ENCODE measurements at places on chromosomes 7 and 10.

DNA sequence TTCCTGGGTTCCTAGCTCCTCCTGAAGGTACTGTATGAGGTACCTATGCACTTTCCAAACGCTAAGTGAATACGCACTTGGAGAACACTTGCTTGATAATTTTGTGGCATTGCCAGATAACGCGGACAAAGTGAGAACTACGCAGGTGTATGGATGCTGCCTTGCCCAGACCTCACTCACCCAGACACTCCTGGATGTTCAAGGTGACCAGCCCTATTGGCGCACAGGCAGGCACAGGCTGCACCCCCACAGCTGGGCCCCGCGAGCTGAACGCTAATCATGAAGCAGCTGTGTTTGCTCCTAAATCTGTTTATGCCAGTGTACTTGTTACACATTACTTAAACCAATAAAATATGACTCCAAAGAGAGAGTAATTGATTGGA lies 27.3 kb downstream of the DIP2C start:
- DNase-seq = no peak

DNA sequence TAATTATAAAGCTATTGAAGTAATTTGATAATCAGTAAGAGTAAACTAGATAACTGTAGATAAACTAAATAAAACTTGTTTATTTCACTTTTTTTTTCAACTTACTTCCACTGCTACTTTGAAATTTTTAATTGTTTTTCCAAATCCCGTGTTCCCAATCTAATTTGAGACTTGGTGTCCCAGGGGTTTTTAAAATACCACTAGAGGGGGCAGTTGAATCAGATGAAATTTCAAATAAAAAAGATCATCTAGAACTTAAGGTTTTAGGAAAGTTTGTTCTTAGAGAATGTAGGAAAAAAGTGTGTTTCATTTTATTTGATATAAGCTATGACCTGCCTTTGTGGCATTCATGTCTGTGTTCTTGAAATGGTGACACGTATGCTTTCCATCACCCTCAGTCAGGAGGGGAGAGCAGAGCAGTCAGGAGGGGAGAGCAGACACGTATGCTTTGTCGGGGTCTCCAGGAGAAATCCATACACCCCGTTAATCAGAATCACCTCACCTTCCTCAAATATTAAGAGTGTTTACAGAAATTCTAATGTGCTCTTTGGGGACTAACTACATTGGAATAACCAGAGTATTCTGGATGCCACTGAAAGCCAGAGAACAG lies 49.9 kb downstream of the C10orf67 start:
- peak; percentile 22 for DNase-seq

DNA sequence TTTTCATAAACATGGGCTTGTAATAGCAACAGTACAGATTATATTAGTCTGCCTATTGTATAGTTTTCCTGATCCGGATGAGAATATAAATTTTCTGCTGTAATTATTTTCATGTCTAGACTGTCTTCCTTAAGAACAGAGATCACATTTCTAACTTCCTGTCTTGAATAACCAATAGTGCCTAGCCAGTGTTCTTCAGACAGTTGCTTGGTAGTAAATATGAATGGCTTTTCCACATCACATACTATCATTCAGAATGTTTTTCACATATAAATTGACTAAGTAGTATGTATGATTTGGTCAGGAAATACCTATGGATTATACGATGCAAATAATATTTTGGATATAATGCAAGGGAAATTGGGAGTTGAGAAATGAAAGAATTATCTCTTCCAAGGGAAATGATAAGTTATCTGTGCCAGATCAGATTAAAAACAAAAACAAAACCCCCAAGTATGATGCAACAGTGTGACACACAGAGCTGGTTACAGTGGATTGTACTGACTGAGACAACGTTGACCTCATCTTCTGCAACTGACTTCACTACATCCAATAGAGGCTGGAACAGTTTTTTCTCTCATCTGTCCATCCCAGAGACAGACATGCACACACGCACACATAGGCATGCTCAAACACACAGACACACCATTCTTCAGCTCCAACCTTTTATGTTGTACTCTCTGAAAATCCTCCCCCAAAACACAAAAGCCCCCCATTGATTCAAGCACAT lies 16.4 kb downstream of the ITGA8 start:
- no peak for DNase-seq

DNA sequence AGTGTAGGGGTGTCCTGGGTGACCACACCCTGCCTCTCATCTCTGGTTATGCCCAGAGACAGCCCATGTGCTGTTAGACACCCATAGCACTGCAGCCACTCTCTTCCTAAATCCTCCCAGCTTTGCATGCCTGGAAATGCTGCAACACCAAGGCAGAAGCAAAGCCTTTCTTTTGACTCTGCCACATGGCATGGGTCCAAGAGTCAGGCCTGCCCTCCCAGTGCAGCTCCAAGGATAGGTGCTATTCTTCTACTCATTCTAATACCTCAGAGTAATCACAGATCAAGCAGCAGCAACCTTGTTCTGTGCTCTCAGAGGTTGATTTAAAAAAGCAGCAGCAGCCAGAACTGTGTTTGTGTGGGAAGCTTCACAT lies 23.4 kb downstream of the FRMPD2 start:
- DNase-seq = no peak

DNA sequence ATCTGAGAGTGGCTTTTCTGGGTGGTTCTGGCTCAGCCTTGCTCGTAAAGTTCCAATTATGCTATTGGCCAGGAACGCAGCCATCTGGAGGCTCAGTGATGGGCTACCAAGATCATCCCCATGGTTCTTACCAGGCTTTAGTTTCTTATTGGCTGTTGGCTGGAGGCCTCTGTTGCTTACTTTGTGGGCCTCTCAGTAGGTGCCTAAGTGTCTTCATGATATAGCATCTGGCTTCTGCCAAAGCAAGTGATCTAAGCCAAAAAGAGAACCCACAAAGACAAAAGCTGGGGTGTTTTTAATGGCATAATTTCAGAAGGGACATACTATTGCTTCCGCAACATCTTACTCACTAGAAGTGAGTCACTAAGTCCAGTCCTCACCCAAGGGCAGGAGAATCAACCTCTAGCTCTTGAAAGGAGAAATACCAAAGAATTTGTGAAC lies 132.0 kb upstream of the MDFIC start:
- DNase-seq = no peak

GRCh38 chr10:69572159-69573055 lies 815 bp downstream of the NEUROG3 start:
- DNase-seq = no peak

GRCh38 chr10:6678211-6678803 lies 98.2 kb upstream of the PRKCQ start:
- DNase-seq = peak; percentile 66

- DNase-seq = peak; percentile 51
Observed at GRCh38 chr10:61284222-61284890, 168.8 kb downstream of the TMEM26 start.

- peak; percentile 66 for DNase-seq
Observed at GRCh38 chr7:18570890-18571478, 75.4 kb downstream of the HDAC9 start.

- no peak for DNase-seq
Observed at GRCh38 chr10:6400821-6401465, 179.1 kb downstream of the PRKCQ start.

- DNase-seq = peak; percentile 4
Observed at GRCh38 chr7:27210441-27211083, 10.7 kb upstream of the HOXA13 start.

- DNase-seq = no peak
Observed at GRCh38 chr7:82527851-82528250, 84.3 kb upstream of the CACNA2D1 start.

- DNase-seq = no peak
Observed at GRCh38 chr10:15572531-15573045, 147.1 kb downstream of the ITGA8 start.

DNA sequence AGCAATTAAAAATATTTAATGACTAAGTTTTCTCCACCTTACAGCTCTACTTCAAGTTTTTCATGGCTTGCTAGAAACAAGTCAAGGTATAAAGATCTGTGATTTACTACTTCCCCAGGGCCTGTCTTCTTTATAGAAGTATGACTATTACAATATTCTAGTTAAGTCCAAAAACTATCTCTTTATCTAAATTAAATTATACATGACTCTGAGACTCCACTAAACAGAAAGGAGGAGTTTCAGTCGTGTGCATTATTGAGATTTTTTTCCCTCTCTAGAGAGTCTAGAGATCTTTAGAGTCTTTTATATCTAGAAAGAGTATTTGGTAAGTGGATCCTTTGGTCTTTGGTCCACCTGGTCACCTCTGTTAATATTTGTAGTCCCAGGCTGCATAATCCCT lies 100.7 kb downstream of the SEMA3E start:
- no peak for DNase-seq

GRCh38 chr10:5625992-5626777 lies 40.2 kb downstream of the ASB13 start:
- no peak for DNase-seq

GRCh38 chr7:98464558-98464940 lies 63.7 kb upstream of the BAIAP2L1 start:
- DNase-seq = peak; percentile 23

- peak; percentile 37 for DNase-seq
Observed at GRCh38 chr7:76397409-76398183, 11.9 kb downstream of the SSC4D start.

DNA sequence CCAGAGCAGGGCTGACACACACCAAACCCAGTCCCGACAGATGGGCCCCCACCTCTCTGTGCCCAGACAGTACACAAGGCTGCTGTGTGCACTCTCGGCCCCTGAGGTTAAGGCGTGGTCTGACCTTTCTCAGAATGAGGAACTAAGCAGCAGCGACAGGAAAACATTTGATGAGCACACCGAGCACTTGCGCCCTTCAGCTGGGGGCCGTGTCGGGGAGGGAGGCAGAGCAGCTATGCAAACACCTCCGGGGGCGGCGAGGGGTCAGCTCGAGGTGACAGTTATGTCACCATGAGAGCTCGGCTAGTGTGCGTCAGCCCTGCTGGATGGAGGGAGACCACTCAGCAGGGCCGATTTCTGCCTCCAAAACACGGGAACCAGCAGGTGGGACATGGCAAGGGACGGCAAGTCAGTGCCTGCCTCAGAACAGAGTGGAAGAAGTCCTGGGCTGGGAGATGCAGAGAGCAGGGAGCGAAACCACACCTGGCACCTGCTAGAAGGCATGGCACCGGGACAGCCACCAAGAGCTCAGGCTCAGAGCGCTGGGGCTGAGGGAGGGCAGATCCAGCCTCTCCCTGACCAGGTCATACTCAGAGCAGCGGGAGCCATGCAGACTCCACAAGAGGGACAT lies 57.4 kb downstream of the CHST15 start:
- DNase-seq = no peak

GRCh38 chr10:121974019-121974534 lies 940 bp downstream of the NSMCE4A start:
- DNase-seq = no peak

DNA sequence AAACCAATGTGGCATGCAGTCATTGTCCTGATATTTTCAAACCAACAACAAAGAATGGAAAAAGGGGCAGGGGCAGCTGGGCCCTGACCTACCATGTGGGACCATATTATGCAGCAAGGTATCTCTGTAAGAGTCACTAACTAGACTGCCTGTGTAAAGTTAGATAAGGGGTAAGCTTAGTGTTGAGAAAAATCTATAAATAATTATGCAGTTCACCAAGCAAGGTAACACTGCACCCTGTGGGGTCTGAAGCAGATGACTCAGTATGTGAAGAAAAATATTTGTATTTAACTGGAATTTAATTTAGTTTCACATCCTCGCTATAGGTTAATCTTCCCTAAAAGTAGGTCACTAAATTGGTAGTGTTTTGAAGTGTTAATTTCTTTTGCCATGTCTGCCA lies 99.3 kb downstream of the PPP1R3A start:
- DNase-seq = no peak

- no peak for DNase-seq
Observed at GRCh38 chr10:130726996-130727725, 584.4 kb downstream of the TCERG1L start.

DNA sequence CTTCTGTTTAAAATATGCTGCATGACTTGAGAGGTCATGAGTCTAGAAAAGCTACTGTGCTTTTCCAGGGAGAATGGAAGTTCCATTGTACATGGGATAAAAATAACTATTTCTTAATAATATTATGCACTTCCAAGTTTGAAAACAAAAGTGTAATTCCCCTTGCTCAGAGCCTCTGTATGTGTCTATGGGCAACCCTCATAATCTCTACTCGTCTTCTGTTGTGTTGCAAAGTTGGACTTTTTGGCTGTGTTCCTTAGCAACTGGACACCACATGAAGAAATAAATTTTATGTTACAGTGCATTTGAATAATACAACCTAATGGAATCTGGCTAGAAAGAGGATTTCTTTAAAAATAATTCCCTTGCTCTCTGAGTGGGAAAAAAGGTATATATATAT lies 242.6 kb downstream of the TWIST1 start:
- DNase-seq = no peak

GRCh38 chr10:59283456-59284091 lies 78.8 kb downstream of the FAM13C start:
- no peak for DNase-seq

GRCh38 chr7:22787951-22788350 lies 34.7 kb downstream of the TOMM7 start:
- no peak for DNase-seq

DNA sequence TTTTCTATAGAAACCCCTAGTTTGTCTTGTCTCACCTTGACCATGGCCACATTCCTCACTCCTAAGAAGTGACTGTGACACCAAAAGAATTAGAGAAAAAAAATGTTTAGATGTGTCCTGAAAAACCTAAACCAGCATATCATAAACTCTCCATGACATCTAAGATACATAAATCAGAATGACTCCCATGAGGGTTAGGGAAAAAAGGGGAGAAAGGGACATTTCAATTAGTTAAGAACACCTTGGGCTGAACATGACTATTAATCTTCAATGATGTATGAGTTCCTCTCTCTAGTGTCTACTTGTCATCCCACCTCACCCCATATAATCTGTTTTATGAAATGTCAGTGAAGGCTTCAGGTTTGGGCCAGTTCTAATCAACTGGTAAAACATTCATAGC lies 31.1 kb downstream of the KDM7A start:
- DNase-seq = no peak

DNA sequence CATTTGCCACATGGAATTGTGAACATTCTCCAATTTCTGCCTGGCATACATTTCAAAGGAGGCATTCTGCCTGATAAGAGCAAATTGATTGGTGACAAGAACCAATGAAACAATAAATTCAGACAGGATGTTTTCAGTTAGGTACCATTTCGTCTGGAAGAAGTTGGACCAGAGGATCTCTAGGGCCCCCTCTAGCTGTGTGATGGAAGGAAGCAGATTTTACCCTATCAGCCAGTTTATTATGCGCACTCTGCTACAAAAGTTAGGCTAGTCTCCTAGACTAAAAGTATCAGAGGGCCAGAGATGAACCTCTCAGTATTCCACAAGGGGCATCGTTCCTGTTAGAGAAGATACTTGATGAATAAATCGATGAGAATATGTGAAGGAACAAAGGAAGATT lies 118.0 kb downstream of the BUB3 start:
- DNase-seq = no peak

All from midbrain (tissue), 1 donor.